IPS DF 6.9 (cell line): ENCODE measurements at places on chromosomes 7 and 10.

DNA sequence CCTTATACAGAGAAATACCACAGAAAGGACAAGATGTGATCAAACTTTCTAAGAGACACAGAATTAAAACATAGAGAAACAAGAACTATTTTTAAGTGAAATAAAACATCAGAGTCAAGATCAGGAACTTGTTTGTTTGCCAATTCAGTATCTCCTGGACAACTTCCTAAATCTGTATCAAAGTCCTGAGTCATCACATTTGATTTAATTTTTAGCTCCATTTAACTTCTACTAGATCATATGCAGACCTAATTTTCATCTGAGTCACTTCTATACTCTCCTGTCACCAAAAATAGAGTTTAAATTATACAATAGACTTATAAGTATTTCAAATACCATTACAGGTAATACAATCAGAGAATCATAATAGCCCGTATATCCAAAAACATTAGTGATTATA lies 268.1 kb downstream of the PRKG1 start:
- no peaks in the 10 kb centered on the region for H3K27me3 ChIP-seq
- H3K4me3 ChIP-seq = no peak overlapping the region
- H3K27ac ChIP-seq = no peak overlapping the region
- no peaks in the 10 kb centered on the region for H3K36me3 ChIP-seq

GRCh38 chr7:111138586-111138985 lies 47.7 kb downstream of the LRRN3 start:
- no peaks in the 10 kb centered on the region for H3K27me3 ChIP-seq
- no peak for DNase-seq
- no peaks in the 10 kb centered on the region for H3K36me3 ChIP-seq

- H3K36me3 ChIP-seq = no peaks in the 10 kb centered on the region; the same call in 1 of the 2 replicates
- H3K4me3 ChIP-seq = no peak overlapping the region
- H3K27me3 ChIP-seq = no peaks in the 10 kb centered on the region; the same call in 1 of the 2 replicates
- no peak for DNase-seq
- H3K4me1 ChIP-seq = no peaks in the 10 kb centered on the region
- H3K27ac ChIP-seq = no peak overlapping the region
These were observed 32.0 kb downstream of the CUL2 start for GRCh38 chr10:35058134-35058533.

DNA sequence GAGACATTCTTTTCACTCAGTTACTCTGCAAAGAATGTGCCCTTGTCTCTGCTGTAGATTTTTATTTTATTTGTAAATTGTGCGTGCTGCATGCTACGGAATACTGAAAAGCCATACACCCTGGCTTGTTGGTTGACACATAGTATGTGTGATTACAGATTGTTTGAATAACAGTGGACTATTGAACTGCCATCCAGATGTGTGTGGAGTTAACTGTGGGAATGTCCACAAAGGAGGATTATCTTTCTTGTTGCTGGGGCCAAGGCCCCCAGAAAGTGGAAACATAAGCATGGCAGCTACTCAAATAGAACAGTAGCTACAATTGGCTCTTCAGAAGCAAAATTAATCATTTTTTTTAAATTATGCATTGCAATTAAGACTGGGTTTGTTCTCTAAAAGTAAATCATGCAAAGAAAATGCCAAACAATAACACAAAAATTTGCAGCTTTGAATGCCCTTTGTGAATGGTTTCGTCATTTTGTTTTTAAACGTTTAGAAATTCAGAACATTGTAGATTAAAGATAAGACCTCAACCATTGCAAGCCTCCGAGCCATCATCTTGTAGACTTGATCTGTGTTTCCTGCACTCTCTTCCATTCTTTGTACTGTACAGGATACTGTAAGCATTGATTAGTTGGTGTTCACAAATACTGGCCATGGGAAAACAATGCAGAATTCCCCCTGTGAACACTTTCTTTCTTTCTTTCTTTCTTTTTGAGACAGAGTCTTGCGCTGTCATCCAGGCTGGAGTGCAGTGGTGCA lies 210.3 kb upstream of the TCF7L2 start:
- H3K4me1 ChIP-seq = no peaks in the 10 kb centered on the region
- no peak overlapping the region for H3K4me3 ChIP-seq
- H3K27ac ChIP-seq = no peak overlapping the region
- DNase-seq = no peak
- H3K27me3 ChIP-seq = no peaks in the 10 kb centered on the region
- H3K36me3 ChIP-seq = no peaks in the 10 kb centered on the region

- DNase-seq = no peak
- no peak overlapping the region for H3K4me3 ChIP-seq
- H3K27ac ChIP-seq = no peak overlapping the region
- no peaks in the 10 kb centered on the region for H3K4me1 ChIP-seq
- no peaks in the 10 kb centered on the region for H3K27me3 ChIP-seq
These were observed 75.6 kb upstream of the DDC start for GRCh38 chr7:50640779-50641178.

DNA sequence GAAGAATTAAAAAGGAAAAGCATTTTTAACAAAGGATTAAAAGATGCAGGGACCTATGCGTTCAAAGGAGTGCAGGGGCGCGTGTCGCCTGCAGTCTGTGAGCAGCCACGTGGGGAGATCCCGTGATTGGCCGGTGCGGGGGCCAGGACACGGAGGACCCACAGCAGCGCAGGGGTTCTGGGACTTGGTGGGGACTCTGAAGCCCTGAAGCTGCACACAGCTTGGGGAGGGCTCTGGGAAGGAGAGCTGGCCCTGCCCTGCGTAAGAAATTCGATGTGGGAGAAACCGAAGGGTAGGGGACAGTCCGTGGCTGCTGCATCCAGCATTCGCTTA lies 268.1 kb downstream of the KLF6 start:
- H3K36me3 ChIP-seq = no peaks in the 10 kb centered on the region
- no peaks in the 10 kb centered on the region for H3K4me1 ChIP-seq

DNA sequence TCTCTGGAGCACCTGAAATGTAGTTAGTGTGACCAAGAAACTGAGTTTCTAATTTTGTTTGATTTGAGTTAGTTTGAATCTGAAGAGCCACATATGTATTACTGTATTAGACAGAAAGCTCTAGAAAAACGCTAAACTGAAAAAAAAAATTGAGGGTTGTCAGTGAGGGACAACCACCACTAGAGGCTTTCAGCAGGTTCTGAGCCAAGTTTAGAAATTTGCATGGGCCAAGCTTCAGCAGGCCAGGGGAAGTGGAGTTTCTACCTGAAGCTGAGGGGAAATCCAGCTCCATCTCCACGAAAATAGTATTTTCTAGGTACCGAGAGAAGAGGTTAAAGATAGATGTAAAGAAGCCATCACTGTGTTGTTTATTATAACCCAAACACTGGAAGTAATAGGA lies 77.9 kb upstream of the PLXNA4 start:
- H3K4me3 ChIP-seq = no peak overlapping the region
- H3K27ac ChIP-seq = no peak overlapping the region
- no peaks in the 10 kb centered on the region for H3K36me3 ChIP-seq
- H3K4me1 ChIP-seq = no peaks in the 10 kb centered on the region
- H3K27me3 ChIP-seq = no peaks in the 10 kb centered on the region
- no peak for DNase-seq

DNA sequence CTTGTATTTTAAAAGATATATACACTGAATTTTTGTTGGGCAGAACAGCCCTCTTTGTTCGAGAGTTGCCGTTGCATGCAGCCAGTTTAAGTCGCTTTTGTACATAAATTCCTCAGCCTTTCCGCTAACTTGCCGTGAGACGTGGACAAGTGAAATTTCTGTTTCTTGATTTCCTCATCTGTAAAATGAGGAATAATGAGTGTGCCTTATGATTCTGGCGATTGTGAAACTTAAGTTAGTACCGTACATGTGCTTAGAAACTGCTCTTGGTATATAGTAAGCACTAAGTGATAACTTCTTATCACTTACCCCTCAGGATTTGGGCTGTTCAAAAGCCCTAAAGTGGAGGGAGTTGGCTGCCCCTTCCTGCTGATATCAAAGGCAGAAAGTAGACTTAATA lies 1.4 kb downstream of the CCNJ start:
- no peaks in the 10 kb centered on the region; the same call in none of the 2 replicates for H3K27me3 ChIP-seq
- no peak overlapping the region for H3K27ac ChIP-seq
- no peaks in the 10 kb centered on the region for H3K36me3 ChIP-seq
- no peaks in the 10 kb centered on the region; the same call in 1 of the 2 replicates for H3K4me1 ChIP-seq
- peak overlapping the region; percentile 75; the same call in 1 of the 2 replicates for H3K4me3 ChIP-seq
- DNase-seq = no peak

DNA sequence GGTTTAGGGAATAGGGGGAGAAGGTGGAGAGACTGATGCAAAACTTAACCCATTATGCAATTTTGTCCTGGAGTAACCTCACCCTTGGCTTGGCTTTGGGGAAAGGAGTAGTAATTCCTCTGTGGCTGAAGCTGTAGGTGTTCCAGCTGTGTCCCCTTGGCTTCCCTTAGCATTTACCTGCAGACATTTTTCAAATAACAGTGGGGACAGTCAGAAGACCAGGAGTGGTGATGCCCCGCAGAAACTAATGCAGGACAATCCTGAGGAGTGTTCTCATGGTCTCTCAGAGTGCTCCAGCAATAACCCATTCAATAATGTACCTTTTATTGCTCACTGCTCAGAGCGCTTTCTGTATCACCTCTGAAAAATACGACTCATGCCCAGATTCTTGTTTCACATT lies 282.1 kb downstream of the ZEB1 start:
- DNase-seq = no peak
- H3K27me3 ChIP-seq = no peaks in the 10 kb centered on the region
- no peak overlapping the region for H3K4me3 ChIP-seq
- H3K36me3 ChIP-seq = no peaks in the 10 kb centered on the region
- no peak overlapping the region for H3K27ac ChIP-seq
- H3K4me1 ChIP-seq = peaks cover 4% of the 10 kb centered on the region; the same call in 1 of the 2 replicates

DNA sequence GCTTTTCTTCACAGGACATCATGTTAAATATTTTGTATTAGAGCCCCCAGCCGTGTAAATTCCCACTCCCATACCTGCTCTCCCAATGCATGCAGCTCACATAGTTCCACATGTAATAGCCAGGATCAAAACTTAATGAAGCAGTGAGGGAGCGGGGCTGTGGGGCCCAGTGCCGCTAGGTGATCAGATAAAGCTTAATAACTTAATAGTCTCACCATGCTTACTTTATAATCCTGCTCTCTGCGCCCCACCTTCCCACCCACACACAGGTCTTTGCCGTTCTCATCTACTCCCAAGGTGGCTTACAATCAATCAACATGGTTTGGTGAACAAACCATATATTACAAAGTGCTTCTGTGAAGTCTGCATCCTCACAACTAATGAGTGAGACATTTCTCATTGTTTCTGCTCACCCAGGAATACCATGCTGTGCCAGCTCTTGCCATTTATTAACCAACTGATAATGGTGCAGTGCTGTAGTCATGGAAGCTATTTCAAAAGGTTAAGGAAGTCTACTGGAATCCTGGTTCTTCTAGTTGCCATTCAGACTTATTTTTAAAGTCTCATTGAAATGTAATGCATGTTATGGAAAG lies 156.4 kb downstream of the CTTNBP2 start:
- H3K36me3 ChIP-seq = peaks cover 3% of the 10 kb centered on the region; the same call in 1 of the 2 replicates
- no peaks in the 10 kb centered on the region for H3K4me1 ChIP-seq
- DNase-seq = no peak
- no peaks in the 10 kb centered on the region for H3K27me3 ChIP-seq

DNA sequence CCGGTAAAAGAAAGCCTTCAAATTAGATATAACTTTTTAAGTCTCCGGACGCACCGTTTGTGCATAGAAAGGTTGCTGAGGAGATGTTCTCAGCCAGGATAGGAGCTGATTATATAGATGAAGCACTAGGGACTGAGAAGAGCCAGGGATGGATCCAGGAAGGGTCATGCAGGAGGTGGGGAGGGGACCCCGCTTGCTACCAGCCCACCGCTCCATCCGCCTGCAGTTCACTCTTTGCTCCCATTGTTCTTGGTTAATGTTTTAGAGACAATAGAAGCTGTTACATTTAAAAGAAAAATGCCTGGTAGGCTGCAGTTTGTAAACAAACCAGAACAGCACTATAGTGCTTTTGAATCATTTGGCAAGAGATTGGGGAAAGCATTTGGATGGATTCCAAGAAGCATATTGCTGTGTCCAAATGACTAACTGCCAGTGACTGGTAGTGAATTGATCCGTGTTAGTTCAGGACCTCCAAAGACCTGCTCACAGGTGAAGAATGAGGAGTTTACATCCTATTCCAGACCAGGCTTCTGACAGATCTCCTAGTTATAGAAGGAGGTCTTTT lies 175.9 kb upstream of the TAC1 start:
- H3K4me1 ChIP-seq = no peaks in the 10 kb centered on the region
- H3K27ac ChIP-seq = no peak overlapping the region
- H3K36me3 ChIP-seq = no peaks in the 10 kb centered on the region
- no peak overlapping the region for H3K4me3 ChIP-seq
- DNase-seq = no peak
- H3K27me3 ChIP-seq = no peaks in the 10 kb centered on the region

DNA sequence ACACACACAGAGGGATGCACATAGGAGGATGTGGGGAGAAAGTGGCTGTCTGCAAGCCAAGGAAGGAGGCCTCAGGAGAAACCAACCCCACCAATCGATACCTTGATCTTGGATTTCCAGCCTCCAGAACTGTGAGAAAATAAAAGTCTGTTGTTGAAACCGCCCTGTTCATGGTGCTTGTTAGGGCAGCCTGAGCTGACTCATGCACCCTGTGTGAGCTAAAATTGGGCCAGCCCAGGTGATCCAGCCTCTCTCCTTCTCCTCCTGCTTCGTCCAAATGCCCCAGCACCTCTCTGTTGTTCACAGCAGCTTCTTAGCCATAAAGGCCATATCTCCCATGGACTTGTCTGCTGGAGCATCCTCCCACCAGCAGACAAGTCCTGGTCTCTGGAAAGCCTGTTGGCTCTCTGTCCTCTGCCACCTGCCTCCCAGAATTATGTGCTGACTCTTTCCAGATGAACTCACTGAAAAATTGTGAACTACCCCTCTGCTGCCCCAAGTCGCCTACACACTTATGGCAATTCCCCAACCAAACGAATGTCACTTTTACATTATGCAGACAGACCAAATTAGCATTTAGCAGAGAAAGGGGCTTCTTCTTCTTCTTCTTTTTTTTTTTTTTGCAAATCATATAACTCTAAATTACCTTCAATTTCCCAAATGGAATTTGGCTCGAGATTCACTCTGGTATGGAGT lies 30.2 kb upstream of the CARD11 start:
- H3K27ac ChIP-seq = no peak overlapping the region
- H3K27me3 ChIP-seq = no peaks in the 10 kb centered on the region
- H3K4me3 ChIP-seq = no peak overlapping the region
- DNase-seq = no peak

GRCh38 chr10:33461295-33461640 lies 126.8 kb upstream of the NRP1 start:
- no peaks in the 10 kb centered on the region for H3K27me3 ChIP-seq
- no peak overlapping the region for H3K4me3 ChIP-seq
- no peaks in the 10 kb centered on the region for H3K4me1 ChIP-seq
- no peaks in the 10 kb centered on the region for H3K36me3 ChIP-seq
- no peak for DNase-seq
